ENCODE measurements at places on chromosomes 16 and 17. TPM values are rescaled to one million over a fixed set of nuclear protein-coding genes. Genes with fewer than 3 reads are reported as not detected.

Gene GINS2
- 0.29 TPM for total RNA-seq

Gene GABARAP
- 273 TPM for total RNA-seq

Gene HID1
- 22.9 TPM for total RNA-seq

Gene SNN
- total RNA-seq: 32.1 TPM

Gene KCNJ12
- total RNA-seq: 2.4 TPM

GRCh38 chr16:13463619-13464018 lies 456.3 kb upstream of the ERCC4 start:
- no peak overlapping the region for H3K4me3 ChIP-seq
- no peaks in the 10 kb centered on the region for H3K27me3 ChIP-seq
- no peaks in the 10 kb centered on the region for H3K4me1 ChIP-seq
- no peak for DNase-seq
- no peaks in the 10 kb centered on the region for H3K36me3 ChIP-seq

- peaks cover 59% of the 10 kb centered on the region for H3K4me1 ChIP-seq
- H3K36me3 ChIP-seq: no peaks in the 10 kb centered on the region
- H3K27me3 ChIP-seq: no peaks in the 10 kb centered on the region
Measured at GRCh38 chr17:67531291-67531690, 154.2 kb downstream of the PITPNC1 start.

- no peak overlapping the region for H3K27ac ChIP-seq
- H3K4me3 ChIP-seq: no peak overlapping the region
- H3K4me1 ChIP-seq: no peaks in the 10 kb centered on the region
Measured at GRCh38 chr16:57653936-57654335, 14.2 kb upstream of the ADGRG3 start.

- no peak overlapping the region for H3K27ac ChIP-seq
- no peaks in the 10 kb centered on the region for H3K36me3 ChIP-seq
- no peak overlapping the region for H3K4me3 ChIP-seq
- no peak for DNase-seq
Measured at GRCh38 chr17:39736319-39737165, 1.2 kb upstream of the GRB7 start.

- H3K27me3 ChIP-seq: no peaks in the 10 kb centered on the region
- H3K36me3 ChIP-seq: no peaks in the 10 kb centered on the region
- H3K4me1 ChIP-seq: peaks cover 23% of the 10 kb centered on the region
- peak overlapping the region; percentile 0 for H3K27ac ChIP-seq
Measured at GRCh38 chr16:66486773-66487579, 59.9 kb downstream of the BEAN1 start.

DNA sequence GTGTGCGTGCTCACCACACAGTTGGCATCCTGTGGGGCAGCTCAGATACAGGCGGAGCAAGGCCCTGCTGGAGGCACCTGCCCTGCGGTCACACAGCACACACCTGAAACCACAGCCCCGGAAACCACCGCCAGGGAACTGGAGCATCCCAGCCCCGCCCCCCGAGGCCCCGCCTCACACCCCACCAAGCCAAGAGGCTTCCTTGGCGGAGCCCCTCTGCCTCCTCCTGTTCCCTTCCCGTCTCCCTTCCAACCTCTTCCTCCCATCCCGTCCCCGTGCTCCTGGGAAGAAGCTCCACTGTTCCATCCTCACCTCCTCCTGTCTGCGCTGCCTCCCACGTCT lies 205.5 kb downstream of the NTN1 start:
- no peaks in the 10 kb centered on the region for H3K4me1 ChIP-seq
- H3K27ac ChIP-seq: no peak overlapping the region
- H3K27me3 ChIP-seq: no peaks in the 10 kb centered on the region
- H3K4me3 ChIP-seq: no peak overlapping the region
- no peaks in the 10 kb centered on the region for H3K36me3 ChIP-seq
- DNase-seq: no peak

DNA sequence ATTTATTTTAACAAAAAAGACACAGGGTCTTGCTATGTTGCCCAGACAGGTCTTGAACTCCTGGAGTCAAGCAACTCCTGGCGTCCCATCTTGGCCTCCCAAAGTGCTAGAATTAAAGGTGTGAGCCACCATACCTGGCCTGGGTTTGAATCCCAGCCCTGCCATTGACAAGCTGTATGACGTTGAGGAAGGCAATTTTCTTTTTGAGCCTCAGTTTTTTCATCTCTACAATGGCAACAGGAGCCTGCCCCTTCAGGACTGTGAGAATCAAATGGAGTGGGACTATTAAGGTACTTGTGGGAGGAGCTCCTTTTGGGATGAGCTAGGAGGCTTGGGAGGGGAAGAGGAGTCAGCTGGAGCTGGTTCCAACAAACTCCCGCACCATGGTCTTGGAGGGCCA lies 6.2 kb downstream of the RARA start:
- no peak for DNase-seq
- peaks cover 85% of the 10 kb centered on the region for H3K4me1 ChIP-seq
- no peaks in the 10 kb centered on the region for H3K36me3 ChIP-seq
- H3K4me3 ChIP-seq: no peak overlapping the region
- no peaks in the 10 kb centered on the region for H3K27me3 ChIP-seq

GRCh38 chr16:51710905-51711563 lies 560.0 kb upstream of the SALL1 start:
- no peaks in the 10 kb centered on the region for H3K27me3 ChIP-seq
- no peak for DNase-seq
- H3K27ac ChIP-seq: no peak overlapping the region

DNA sequence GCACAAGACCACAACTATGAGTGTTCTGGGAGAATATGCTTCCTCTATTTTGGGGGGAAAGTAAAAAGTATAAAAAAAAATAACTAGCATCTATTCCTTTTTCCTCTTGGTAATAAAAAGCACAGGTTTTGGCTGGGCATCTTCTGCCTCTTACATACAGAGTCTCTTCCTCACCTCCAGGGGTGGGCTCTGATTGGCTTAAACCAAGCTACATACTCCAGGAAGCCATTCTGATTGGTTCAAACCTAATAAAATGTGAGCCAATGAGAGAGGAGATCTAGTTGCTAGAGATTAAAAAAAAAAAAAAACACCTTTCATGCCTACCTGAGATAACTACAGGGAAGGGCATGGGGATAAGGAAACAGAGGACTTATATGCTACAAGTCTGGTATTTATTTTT lies 365.9 kb upstream of the ERCC4 start:
- H3K4me1 ChIP-seq: no peaks in the 10 kb centered on the region
- DNase-seq: no peak
- no peaks in the 10 kb centered on the region for H3K36me3 ChIP-seq
- H3K27me3 ChIP-seq: no peaks in the 10 kb centered on the region
- H3K4me3 ChIP-seq: no peak overlapping the region

GRCh38 chr16:31093132-31093703 lies 1.4 kb downstream of the VKORC1 start:
- H3K27ac ChIP-seq: no peak overlapping the region
- H3K4me1 ChIP-seq: peaks cover 9% of the 10 kb centered on the region
- no peak for DNase-seq
- H3K36me3 ChIP-seq: peaks cover 4% of the 10 kb centered on the region

- H3K27me3 ChIP-seq: no peaks in the 10 kb centered on the region
- H3K4me1 ChIP-seq: no peaks in the 10 kb centered on the region
- H3K27ac ChIP-seq: no peak overlapping the region
Measured at GRCh38 chr16:79188115-79188738, 412.3 kb downstream of the MAF start.

DNA sequence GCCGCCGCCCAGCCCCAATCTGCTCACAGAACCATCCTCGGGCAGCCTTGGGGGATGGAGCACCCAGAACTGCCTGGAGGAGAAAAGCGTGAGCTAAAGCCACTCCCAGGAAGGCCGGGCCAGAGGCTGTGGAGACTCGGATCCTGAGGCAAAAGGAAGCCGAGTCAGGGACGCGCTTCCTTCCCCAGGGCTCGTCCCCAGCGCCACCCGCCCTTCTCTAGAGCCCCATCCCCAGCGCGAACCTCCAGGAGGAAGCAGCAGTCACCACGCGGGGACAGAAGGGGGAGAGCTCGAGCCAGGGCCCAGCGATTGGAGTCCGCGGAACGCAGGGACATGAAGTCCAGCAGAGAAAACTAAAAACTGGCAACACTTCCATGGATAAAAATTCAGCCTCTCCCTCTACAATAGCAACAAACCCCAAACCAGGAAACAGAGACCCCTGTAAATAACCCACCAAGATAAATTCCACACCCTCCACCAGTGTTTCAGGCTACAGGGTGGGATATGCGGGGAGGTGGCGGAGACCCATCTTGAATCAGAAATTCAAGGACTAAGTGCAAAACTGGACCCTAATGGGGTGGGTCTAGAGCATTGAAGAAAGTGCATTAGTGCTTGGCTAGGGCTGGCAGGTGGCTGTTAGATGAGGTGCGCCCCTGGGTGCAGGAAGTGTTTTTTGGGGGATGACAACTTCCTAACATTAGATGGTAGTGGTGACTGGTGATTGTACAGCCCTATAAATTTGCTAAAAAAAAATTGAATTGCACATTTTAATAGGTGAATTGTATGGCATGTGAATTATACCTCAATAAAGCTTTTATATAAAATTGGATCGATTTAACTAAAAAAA lies 116.1 kb upstream of the METRNL start:
- no peaks in the 10 kb centered on the region for H3K36me3 ChIP-seq
- no peak overlapping the region for H3K27ac ChIP-seq
- H3K27me3 ChIP-seq: no peaks in the 10 kb centered on the region
- no peak overlapping the region for H3K4me3 ChIP-seq

DNA sequence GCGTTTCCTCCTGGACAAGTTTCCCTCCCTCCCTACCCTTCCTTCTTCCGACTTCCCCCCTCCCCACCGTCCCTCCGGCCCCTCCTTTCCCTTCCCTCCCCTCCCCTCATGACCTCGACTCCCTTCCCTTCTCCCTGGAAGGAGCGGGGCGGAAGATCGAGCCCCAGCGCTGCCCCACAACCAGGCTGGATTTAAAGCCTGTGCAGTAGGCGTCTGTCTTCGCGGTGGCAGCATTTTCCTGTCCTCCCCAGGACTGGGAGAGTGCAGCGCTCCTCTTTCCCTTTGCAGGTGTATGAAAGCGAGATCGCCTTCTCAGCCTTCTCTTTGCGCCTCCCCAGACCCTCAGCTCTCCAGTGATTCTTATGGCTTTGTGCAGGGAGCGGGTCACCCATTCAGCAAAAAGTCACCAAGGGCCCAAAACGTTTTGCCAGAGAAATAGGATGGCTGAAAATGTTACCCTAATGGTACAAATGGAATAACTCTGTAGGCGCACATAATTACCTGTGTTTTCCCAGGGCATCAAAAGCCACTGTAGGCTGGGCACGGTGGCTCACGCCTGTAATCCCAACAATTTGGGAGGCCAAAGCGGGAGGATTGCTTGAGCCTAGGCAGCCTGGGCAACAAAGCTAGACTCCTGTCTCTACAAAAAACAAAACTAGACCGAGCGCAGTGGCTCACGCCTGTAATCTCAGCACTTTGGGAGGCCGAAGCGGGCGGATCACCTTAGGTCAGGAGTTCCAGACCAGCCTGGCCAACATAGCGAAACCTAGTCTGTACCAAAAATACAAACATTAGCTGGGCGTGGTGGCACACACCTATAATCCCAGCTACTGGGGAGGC lies 40.8 kb downstream of the SLFN12L start:
- H3K27me3 ChIP-seq: peaks cover 30% of the 10 kb centered on the region
- H3K4me3 ChIP-seq: no peak overlapping the region
- H3K27ac ChIP-seq: no peak overlapping the region
